ENCODE measurements at places on chromosomes 16 and 17.

GRCh38 chr16:57469917-57470470 is 7.5 kb downstream of the POLR2C start:
- no peak overlapping the region for H3K4me3 ChIP-seq
- H3K36me3 ChIP-seq: peaks cover 95% of the 10 kb centered on the region
- H3K4me1 ChIP-seq: peaks cover 33% of the 10 kb centered on the region
- no peak for DNase-seq
- no peaks in the 10 kb centered on the region for H3K27me3 ChIP-seq

- DNase-seq: no peak
- no peaks in the 10 kb centered on the region for H3K36me3 ChIP-seq
- peaks cover 2% of the 10 kb centered on the region for H3K4me1 ChIP-seq
- no peak overlapping the region for H3K4me3 ChIP-seq
- no peak overlapping the region for H3K27ac ChIP-seq
- H3K27me3 ChIP-seq: peaks cover 66% of the 10 kb centered on the region
Observed at GRCh38 chr16:2785101-2785991, 2.0 kb downstream of the PRSS33 start.

DNA sequence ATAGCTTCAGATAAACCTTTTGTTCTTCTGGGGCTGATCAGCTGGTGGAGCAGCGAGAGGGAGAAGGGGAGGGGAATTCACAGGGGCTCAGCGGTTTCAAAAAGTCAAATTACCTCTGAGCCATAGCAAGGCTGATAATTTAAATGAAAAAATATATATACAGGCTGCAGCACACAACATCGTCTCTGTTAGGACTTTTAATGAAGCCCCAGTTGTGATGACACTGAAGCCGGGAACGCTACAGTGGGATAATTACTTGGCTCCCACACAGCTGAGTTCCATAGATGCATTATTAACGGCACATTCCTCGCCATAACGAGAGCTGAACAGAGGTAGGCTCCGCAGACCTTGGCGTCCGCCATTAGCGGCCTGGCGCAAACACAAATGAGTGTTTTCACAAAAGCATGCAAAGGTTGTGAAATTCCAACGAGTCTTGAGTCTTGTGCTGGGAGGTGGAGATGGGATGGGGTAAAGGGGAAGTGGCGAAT is 216.0 kb downstream of the C16orf78 start:
- H3K36me3 ChIP-seq: no peaks in the 10 kb centered on the region
- H3K4me3 ChIP-seq: no peak overlapping the region
- peaks cover 5% of the 10 kb centered on the region for H3K27me3 ChIP-seq
- H3K27ac ChIP-seq: no peak overlapping the region
- peaks cover 4% of the 10 kb centered on the region for H3K4me1 ChIP-seq

GRCh38 chr16:50234771-50235556 is 31.4 kb upstream of the ADCY7 start:
- DNase-seq: no peak
- peak overlapping the region; percentile 49 for H3K27ac ChIP-seq
- no peaks in the 10 kb centered on the region for H3K27me3 ChIP-seq
- no peak overlapping the region for H3K4me3 ChIP-seq
- peaks cover 1% of the 10 kb centered on the region for H3K4me1 ChIP-seq

GRCh38 chr17:65254166-65254565 is 117.0 kb downstream of the RGS9 start:
- H3K4me1 ChIP-seq: no peaks in the 10 kb centered on the region
- H3K36me3 ChIP-seq: no peaks in the 10 kb centered on the region
- H3K27me3 ChIP-seq: peaks cover 31% of the 10 kb centered on the region
- no peak overlapping the region for H3K4me3 ChIP-seq
- H3K27ac ChIP-seq: no peak overlapping the region

GRCh38 chr17:31248986-31249834 is 47.8 kb downstream of the OMG start:
- no peaks in the 10 kb centered on the region for H3K4me1 ChIP-seq
- DNase-seq: peak; percentile 42
- no peak overlapping the region for H3K4me3 ChIP-seq
- H3K27me3 ChIP-seq: no peaks in the 10 kb centered on the region

DNA sequence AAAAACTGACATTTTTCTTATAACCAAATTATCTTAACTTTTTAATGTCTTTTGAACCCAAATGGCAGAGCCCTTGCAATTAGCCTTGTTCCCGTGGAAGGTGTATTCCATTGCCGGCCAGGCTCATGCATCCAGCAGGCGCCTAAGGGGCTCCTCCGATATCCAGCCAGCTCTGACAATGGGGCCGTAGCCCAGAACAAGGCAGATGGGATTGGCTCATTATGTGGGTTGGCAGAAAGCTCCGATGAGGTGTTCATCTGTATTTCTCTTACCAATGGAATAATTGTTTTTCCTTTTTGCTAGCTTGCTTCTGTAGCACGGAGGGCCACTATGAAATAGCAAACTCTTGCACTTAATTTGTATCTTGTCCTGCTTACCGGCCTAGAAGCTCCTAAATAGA is 208.2 kb upstream of the CHMP6 start:
- no peak overlapping the region for H3K27ac ChIP-seq
- H3K4me1 ChIP-seq: peaks cover 18% of the 10 kb centered on the region
- no peak overlapping the region for H3K4me3 ChIP-seq
- H3K27me3 ChIP-seq: no peaks in the 10 kb centered on the region
- DNase-seq: peak; percentile 32

DNA sequence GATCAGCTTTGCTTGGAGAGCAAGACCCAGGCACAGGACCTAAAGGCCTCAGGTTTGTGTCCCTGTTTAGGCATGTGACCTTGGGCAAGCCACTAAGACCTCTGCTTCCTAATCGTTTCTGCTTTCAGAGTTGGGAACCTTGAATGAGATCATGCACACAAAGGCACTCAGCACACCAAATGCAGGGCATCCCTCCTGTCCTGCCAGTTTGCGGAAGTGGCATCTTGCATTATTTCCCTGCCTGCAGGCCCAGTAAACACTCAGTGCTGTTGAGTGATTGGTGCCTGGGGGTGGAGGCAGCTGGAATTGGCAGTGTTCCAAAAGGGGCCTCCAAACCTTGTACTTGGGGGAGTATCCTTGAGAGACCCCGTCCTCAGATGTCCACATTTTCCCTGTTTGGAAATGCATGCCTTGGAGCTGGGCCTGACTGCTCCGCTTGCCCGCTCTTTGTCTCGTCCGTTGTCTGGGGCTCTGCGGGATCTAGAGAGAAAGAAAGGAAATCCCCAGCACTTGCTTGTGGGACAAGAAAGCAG is 28.7 kb downstream of the MRM1 start:
- H3K27me3 ChIP-seq: peaks cover 53% of the 10 kb centered on the region
- H3K27ac ChIP-seq: no peak overlapping the region
- no peak for DNase-seq

GRCh38 chr16:88992351-88993165 is 15.6 kb upstream of the CBFA2T3 start:
- no peak overlapping the region for H3K27ac ChIP-seq
- H3K36me3 ChIP-seq: no peaks in the 10 kb centered on the region

- peaks cover 13% of the 10 kb centered on the region for H3K4me1 ChIP-seq
- peaks cover 4% of the 10 kb centered on the region for H3K27me3 ChIP-seq
- H3K36me3 ChIP-seq: no peaks in the 10 kb centered on the region
- no peak overlapping the region for H3K4me3 ChIP-seq
- no peak for DNase-seq
- H3K27ac ChIP-seq: no peak overlapping the region
Observed at GRCh38 chr16:81834868-81835267, 55.8 kb downstream of the PLCG2 start.

DNA sequence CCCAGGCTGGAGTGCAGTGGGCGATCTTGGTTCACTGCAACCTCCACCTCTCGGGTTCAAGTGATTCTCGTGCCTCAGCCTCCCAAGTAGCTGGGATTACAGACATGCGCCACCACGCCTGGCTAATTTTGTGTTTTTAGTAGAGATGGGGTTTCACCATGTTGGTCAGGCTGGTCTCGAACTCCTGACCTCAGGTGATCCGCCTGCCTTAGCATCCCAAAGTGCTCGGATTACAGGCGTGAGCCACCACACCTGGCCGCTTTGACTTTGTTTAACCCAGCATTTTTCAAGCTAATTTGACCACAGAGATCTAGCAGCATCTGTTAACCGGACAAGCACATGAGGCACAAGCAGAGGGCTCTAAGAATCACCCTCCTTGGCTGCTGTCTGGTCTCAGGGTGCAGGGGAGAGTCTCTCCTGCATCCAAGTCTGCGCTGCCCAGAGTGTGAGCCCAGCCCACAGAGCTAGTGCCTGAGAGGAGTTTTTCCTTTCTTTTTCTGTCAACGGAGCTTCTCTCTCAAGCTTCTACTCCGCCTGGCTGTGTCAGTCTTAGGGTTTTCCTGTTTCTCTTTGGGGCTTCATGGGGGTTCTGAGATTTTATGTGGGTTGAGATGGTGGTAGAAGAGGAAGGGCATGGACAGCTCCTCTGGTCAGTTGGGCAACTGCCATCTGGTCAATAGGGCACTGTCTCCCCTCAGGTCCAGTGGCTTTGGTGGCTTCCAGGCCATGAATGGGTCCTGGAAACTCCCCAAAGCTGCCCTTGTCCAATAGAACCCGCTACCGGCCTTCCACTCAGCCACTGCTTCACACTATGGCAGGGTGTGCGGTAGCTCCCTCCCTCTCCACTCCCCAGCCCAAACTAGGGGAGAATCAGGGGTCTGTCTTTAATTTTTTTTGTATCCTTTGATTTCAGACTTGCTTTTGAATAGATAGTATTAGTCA is 59.6 kb downstream of the TNFRSF13B start:
- peaks cover 4% of the 10 kb centered on the region for H3K4me1 ChIP-seq
- no peak for DNase-seq
- no peaks in the 10 kb centered on the region for H3K36me3 ChIP-seq

- H3K4me3 ChIP-seq: no peak overlapping the region
- H3K27me3 ChIP-seq: peaks cover 64% of the 10 kb centered on the region
- peaks cover 3% of the 10 kb centered on the region for H3K4me1 ChIP-seq
- no peak for DNase-seq
- no peaks in the 10 kb centered on the region for H3K36me3 ChIP-seq
Observed at GRCh38 chr17:45985447-45985846, 13.6 kb upstream of the STH start.

DNA sequence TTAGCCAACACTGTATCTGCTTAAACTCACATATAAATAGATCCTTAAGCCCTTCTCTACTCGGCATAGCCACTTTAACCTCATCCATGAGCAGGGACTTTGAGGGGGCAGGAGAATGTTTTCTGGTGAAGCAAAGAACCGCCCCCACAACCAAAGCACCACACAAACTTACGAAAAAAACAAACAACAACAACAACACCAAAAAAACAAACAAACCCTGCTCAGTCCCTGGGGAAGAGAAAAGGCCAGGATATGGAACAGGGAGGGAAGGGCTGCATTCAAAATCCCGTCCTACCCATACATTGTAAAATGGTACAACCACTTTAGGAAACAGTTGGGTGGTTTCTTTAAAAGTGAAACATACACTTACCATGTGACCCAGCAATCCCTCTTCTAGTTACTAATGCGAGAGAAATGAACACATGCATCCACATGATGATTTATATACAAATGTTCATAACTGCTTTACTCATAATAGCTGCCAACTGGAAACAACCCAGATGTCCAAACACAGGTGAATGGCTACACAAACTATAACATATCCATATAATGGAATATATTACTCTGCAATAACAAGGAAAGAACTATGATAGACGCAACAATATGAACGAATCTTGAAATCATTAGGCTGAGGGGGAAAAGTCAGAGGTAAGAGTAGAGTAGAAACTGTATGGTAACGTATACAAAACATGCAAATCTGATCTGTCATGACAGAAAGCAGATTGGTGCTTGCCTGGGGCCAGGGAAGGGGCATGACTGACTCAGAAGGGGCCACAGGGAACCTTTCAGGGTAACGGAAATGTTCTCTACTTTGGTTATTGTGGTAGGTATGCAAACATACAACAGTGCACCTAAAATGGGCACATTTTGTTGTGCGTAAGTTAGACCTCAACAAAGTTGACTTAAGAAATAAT is 37.7 kb upstream of the TOB1 start:
- peak overlapping the region; percentile 17 for H3K27ac ChIP-seq
- H3K4me1 ChIP-seq: peaks cover 26% of the 10 kb centered on the region
- no peak overlapping the region for H3K4me3 ChIP-seq
- no peaks in the 10 kb centered on the region for H3K27me3 ChIP-seq

- no peaks in the 10 kb centered on the region for H3K27me3 ChIP-seq
- no peak for DNase-seq
- no peak overlapping the region for H3K4me3 ChIP-seq
- H3K4me1 ChIP-seq: peaks cover 2% of the 10 kb centered on the region
Observed at GRCh38 chr16:68345351-68345810, 34.6 kb downstream of the PRMT7 start.

- no peaks in the 10 kb centered on the region for H3K36me3 ChIP-seq
- H3K4me3 ChIP-seq: no peak overlapping the region
- peak; percentile 84 for DNase-seq
- H3K27me3 ChIP-seq: no peaks in the 10 kb centered on the region
- H3K27ac ChIP-seq: peak overlapping the region; percentile 43
- peaks cover 13% of the 10 kb centered on the region for H3K4me1 ChIP-seq
Observed at GRCh38 chr17:9389111-9389527, 186.5 kb downstream of the STX8 start.

DNA sequence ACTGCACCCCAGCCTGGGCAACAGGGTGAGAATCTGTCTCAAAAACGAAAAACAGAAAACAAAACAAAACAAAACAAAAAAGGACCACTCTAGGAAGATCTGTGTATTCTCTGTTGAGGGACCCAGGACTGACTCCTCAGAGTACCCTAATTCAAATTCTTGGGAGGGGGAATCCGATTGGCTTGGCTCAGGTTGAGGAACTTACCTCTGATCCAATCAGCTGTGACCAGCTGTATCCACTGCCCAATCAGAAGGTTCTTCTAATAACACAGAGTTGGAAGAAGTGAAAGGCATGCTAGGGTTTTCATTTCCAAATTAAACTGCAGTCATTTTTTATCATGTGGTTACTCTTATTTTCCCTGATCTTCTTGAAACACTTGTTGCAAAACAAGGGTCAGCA is 105.9 kb upstream of the CACNG3 start:
- H3K4me1 ChIP-seq: no peaks in the 10 kb centered on the region
- H3K27ac ChIP-seq: no peak overlapping the region
- DNase-seq: no peak
- H3K36me3 ChIP-seq: no peaks in the 10 kb centered on the region

DNA sequence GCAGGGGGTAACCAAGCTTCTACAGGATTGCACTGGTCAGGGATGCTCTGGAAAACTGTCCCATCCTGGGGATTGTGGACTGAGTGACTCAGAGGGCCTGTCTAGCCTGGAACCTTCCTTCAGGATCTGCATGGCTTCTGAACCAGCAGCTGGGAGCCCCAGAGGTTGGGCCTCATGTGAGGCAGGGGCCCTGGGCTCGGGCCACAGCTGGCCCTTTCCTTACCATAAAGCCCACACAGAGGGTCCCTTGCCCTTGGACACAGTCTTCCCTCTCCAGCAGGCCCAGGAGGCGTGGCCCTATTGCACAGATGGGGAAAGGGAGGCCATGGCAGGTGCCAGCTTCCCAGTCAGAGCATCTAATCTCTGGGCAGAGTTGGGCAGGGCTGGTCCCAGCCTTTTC is 30.5 kb downstream of the ADCY7 start:
- H3K36me3 ChIP-seq: peaks cover 30% of the 10 kb centered on the region
- H3K4me3 ChIP-seq: no peak overlapping the region
- H3K27me3 ChIP-seq: no peaks in the 10 kb centered on the region
- no peak overlapping the region for H3K27ac ChIP-seq
- peaks cover 19% of the 10 kb centered on the region for H3K4me1 ChIP-seq
- DNase-seq: no peak

- no peak overlapping the region for H3K27ac ChIP-seq
- no peak overlapping the region for H3K4me3 ChIP-seq
- H3K36me3 ChIP-seq: no peaks in the 10 kb centered on the region
- DNase-seq: no peak
- H3K4me1 ChIP-seq: peaks cover 3% of the 10 kb centered on the region
- no peaks in the 10 kb centered on the region for H3K27me3 ChIP-seq
Observed at GRCh38 chr17:29682054-29682453, 59.3 kb upstream of the CORO6 start.

Data from mesenchymal stem cell (in vitro differentiated cells and primary cell).